ENCODE measurements at places on chromosomes 7 and 10.

DNA sequence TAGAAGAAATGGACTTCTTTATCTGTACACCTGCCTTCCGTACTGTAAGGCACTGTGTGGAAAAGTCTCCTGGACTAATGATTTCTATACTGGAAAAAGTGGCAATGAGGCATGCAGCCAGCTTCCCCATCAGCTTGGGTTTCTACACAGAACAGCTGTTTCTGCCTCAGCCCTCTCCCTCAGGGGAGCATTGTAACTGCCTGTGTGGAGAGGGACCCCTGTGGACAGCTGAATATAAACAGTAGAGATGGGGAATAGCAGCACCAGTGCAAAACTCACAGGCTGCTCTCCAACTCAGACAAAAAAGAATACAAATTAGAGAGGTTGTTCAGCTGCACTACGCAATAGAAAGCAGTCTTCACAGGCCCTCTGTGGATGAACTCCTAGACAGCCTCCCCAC is 451.3 kb upstream of the MBL2 start:
- DNase-seq, result no peak

DNA sequence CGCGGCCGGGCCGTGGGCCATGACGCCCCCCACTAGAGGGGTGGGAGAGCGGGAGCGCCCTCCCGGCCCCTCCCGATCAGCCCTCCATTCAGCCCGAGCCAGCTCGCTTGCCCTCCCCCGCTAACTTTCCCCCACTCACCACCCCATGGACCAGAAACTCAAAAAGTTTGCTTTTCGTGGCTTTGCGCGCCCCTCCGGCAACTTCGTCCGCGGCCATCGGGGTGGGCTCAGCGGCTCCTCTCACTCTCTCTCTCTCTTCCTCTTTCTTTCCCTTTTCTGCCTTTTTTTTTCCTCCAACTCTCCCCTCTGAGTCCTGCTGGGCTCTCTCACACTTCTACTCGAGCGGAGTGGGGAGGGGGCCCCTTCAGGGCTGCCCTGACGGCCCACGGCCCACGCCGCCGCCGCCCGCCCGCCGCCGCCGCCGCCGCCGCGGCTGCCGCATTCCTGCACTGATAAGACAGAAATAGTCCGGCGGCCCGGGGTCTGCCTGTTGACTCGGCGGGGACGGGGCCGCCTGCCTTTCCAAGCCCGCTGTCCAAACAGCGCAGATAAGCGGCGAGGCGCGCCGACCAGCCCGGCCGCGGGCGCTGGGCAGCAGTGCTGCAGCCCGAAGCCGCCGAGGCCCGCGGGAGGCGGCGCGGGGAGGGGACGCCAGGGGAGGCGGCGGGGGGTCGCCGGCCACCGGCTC is at the start of gene SMARCD3:
SMARCD3 (minus strand) TSS at position 349 of the 688 bp plus-strand sequence; CDS start at position 217, 132 bp downstream.
- peak; percentile 31 for DNase-seq

- DNase-seq, result no peak
These were observed 70.8 kb upstream of the ZNF92 start for GRCh38 chr7:65302883-65303282.

DNA sequence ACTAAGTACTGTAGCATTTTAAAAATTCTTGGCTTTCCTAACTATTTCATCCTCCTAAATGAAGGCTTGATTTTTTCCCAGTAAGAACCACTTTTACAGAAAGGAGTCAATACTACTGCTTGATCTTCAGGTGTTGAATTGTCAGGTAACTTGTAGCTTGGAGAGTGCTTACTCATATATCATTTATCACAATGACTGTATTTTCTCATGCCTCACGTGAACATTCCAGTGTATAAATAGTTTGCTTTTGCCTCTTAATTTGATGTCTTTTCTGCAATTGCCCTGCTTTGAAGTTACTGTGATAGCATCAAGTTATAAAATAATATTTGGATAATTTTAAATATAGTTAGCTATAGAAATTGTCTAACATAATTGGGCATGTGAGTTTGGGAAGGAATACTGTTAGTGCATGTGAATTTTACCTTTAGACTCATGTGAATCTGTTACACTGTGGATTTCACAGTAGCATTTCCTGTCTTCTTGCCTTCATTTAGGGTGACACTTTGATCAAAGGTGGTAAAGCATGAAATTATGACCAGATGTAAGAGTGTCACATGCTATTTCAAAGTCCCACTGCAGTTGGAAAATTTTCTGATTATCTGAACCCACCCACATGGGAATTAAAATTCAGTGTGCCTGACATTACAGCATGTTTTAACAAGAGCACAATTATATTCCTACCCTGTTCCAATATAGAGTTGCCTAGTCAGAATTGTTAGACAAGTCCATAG is 962.8 kb downstream of the DNAJB9 start:
- DNase-seq, result no peak

GRCh38 chr7:133354546-133355324 is 101.9 kb downstream of the EXOC4 start:
- DNase-seq, result no peak

DNA sequence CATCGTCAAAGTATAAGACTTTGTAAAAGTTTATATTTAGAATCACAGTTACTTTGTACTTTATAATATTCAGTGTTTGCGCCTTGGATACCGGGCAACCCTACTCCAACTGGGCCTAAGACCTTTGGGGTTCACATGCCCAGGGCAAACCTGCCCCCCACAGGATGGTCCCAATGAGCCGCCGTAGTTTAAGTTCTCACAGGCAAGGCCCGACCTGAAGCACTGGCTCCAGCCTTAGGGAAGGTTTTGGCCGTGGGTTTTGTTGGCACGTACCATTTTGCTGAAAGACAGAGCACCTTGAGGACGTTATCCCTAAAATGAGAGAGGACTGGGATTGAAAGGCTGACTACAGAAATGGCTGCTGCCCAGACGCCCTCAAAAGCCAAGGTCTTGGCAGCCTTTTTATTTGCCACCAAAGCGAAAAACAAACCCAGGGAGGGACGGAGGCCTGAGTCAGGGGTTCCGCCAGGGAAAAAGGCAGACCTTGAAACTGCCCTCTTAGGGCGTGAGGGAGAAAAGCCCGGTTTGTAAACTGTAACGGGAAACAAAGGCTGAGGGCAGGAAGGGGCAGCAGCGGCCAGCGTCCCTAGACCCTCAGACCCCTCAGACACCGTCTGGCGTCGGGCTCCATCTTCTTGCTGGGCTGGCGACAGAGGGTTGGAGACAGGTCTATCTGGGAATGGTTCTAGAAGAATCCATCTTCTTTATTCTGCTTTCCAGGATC is at the start of gene CCDC172:
CCDC172 (plus strand) TSS at position 222 of the 724 bp plus-strand sequence. CDS start 564 bp downstream, outside the sequence.
- no peak for DNase-seq

GRCh38 chr10:35821339-35821911 is 179.3 kb upstream of the FZD8 start:
- DNase-seq, result no peak

DNA sequence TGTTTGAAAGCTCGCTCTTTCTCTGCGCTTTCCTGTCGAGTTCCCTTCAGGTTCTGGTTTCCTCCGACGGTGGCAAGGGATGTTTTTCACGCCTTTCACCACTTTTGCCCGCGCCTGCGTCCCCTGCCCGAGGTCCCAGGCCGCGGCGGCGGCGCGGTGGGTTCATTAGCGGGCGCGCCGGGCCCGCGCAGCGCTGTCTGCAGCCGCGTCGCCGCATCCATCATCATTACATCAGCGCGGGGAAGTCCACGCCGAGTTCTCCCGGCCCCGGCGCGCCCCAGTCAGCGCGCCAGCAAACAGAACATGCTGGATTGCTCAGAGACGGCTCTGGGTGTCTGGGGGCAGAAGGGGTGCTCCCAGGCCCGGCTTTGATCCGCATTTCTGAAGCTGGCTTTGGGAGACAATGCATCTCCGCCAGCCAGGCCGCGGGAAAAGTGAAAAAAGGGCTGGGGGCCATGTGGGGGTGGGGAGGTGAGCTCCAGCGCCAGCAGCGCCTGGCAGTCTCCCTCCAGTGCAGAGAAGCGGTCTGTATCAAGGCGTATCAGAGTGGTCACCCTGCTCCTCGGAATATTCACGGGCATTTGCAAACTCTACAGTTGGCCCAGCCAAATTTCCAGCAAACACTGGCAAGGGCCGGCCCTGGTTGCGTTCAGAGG is 8.9 kb downstream of the GLI3 start:
- DNase-seq, result no peak
